RPMI8226 (cell line): ENCODE measurements at places on chromosomes 7 and 10.

- no peak for DNase-seq
Observed at GRCh38 chr10:80471001-80471400, 16.9 kb downstream of the TSPAN14 start.

- DNase-seq: no peak
Observed at GRCh38 chr10:8830048-8830447, 775.6 kb downstream of the GATA3 start.

DNA sequence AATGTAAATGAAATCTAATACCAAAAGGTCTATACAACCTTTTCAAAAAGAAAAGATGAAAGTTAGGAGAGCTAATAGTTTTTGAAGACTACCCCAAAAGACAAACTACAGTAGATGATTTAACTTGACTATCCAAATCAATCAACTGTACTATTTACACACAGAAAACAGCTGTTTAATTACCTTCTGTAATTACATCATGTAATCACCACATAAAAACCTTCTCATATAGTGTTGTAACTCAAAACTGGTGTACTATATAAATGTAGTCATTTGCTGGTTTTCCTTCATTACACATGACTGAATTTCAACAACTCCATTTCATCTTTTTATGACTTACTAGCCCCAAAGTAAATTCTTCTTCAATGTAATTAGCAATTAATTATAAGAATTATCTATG, 4.5 kb downstream of the RTKN2 start:
- no peak for DNase-seq

DNA sequence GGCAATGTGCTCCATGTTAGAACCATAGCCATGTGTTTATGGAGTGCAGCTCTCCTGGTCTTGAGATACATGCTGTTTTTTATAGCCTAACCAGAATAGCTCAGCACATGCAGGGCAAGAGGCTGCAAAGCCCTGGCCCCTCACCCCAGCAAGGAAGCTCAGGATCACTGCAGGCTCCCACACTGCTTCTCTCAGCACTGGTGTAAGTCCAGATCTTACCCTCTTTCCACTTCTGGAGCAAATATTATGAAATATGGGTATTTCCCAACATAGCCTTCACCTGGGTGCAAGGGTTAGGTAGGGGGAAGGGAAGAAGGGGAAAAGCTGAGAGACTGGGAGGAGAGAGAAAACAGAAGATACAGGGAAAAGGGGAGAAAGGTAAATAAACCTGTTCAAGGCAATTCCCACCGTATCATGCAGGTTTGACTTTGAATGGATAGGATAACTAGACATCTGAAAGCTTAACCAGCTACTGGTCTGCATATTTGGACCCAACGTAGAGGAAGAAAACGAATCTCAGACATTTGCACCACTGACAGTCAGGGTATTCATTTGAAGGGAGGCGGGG, 19.7 kb downstream of the SKIDA1 start:
- no peak for DNase-seq

DNA sequence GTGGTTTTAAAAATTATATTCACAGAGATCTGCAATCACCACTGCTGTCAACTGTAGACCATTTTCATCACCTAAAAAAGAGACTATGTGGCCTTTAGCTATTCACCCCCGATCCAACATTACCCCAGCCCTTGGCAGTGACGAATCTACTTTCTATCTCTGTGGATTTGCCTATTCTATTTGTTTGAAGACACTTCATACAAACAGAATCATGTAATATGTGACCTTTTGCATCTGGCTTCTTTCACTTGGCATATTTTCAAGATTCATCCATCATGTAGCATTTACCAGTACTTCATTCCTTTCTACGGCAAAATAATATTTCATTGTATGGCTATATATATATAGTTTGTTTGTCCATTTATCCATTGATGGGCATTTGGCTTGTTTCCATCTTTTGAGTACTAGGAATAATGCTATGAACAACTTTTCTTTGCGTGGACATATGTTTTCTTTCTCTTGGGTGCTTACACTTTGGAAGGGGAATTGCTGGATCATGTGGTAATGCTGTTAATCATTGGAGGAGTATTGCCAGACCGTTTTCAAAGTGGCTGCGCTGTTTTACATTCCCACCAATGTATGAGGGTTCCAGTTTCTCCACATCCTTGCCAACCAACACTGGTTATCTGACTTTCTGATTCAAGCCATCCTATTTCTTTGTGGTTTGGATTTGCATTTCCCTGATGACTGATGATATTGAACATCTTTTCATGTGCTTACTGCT, 22.3 kb downstream of the ADAMTS14 start:
- no peak for DNase-seq

DNA sequence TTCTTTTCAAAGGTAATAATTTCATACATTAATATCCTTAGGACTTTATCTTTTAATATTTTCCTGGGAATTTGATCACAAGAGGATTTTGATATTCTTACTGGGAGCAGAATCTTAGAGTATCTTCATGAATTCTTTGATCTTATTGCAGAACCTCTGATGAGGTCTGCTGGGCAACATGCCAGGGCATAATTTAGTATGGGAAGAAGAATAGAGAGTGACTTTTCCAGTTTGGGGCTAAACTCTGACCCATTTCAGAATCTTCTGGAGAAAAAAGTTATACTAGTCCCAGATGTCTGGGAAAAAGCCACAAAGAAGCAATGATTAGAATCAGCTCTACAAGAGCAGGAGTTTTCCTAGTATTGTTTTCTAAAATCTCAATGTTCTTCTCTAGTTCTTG, 28.0 kb upstream of the RSU1 start:
- no peak for DNase-seq

GRCh38 chr10:116741391-116742351, 695 bp downstream of the HSPA12A start:
- no peak for DNase-seq

- DNase-seq: no peak
Observed at GRCh38 chr10:113736576-113736975, 14.9 kb upstream of the PLEKHS1 start.

DNA sequence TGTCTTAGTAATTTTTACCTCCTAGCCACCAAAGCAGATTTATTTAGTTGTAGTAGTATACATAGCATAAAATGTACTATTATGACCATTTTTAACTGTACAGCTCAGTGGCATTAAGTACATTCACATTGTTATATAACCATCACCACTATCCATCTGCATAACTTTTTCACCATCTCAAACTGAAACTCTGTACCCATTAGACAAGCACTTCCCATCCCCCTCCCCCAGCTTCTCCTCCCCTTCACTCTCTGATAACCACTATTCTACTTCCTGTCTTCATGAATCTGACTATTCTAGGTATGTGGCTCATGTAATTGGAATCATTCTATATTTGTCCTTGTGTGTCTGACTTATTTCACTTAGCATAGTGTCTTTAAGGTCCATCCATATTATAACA, 71.9 kb downstream of the MRPL32 start:
- DNase-seq: no peak

DNA sequence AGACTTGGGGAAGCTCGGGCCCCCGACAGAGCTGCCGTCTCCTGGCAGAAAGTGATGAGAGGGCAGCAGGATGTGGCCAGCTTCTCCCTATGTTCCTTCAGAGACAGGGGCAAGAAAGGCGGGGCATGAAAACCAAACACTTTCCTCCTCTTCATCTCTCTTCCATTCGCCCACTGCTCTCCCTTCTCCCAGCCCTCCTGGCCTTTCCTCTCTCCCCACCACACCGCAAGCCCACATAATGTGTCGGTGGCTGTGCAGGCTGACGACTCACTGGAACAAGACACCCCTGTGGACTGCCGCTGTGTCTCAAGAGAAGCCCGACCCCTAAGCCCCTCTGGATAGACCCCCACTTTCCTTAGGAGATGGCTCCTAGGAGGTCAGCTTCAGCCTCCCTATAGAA, 59.3 kb upstream of the LRRC4 start:
- no peak for DNase-seq

DNA sequence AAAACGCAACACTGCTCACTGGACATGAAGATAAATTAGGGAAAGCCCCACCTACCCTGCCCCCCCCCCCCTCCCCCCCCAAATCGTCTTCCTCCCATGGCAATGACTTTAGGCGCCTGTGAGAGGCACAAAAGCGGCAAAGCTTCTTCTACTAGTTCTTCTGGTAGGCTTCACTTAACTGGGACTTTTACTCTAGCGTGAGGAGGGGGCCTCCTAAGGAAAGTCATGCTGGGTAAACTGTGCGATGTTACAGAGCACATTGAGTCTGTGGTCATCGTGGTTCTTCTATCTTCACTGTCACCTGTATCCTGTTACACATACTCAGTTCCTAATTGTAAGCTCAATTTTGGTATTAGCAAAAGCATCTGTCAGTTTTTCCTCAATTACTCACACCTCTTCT, 25.1 kb downstream of the HSPB1 start:
- no peak for DNase-seq
